ENCODE measurements at places on chromosomes 1 and 21.
A peak's percentile ranks its signal among the peaks of the same experiment; 100 is the strongest.

DNA sequence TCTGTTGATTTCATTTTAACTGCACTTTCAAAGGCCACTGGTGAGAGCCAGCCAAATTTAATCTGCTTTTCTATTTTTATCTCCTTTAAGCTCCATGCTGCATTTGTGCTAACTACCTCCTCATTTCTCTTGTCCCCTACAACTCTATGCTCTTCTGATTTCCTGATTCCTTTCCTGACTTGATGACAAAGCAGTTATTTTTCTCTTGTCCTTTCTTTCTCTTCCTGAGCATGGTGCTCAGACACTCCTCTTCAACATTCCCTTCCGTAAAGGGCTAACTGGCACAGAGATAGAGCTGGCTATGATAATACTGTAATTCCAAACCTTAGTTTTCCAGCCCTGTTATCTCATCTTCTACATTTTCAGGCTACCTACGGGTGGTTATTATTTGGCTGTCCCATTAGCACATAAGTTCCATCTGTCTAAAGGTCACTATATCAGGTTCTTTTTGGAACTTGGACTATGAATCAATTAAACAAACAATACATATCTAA lies 6.8 kb upstream of the BCAS2 start:
- DNase-seq, result no peak

DNA sequence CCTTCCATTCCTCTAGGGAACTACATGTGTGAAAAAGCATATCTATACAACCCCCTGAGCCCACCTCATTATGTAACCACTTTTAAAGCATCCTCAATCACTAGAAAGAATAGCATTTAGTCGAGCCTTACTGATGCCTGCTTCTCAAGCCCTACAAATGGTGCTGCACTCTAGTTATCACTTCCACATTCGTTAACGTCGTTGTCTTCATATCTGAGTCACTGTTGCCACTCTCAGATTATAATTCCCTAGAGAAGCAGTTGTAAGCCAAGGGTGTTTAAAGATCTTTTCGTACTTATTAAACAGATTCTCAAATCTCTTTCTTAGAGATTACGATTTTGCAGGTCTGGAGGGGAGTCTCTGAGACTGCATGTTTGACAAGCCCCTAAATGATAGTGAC lies 16.5 kb downstream of the ATP1B1 start:
- no peak for DNase-seq

DNA sequence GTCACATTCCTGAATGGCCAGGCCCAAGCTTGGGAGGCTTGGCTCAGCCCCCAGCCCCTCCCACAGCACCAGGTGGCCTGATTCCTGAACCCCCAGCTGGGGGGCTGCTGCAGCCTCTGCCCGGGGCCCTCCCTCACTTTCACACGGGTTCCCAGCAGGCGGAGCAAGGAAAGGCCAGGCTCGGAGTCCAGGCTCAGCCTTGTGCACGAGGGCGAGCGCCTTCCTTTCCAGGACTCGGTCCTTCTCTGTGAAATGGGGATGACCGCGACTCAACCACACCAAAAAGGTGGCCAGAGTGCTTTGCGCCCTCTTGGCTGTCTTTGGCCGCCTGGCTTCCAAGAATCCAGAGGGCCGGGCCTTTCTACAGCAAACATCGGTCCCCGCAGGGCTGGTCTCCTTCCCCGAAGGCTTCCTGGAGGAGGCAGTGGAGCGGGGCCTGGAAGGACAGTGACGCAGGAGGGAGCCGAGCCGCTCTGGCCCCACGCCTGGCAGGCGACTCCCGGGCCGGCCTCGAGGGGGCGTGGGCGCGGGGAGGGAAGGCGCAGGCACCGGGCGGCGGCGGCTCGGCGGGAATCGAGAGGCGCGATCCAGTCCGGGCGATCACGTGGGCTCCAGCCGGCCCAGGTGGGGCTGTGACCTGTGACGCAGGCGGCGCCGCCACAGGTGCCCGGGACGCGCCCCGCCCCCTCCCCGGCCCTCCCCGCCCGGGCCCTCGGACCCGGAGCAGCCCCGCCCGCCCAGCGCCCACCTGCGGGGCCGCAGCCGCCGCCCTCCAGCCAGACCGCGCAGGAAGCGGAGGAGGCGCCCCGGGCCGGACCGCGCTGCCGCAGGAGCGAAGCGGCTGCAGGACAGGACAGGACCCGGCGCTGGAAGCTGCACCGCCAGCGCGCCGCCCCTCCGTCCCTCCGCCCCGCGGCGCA lies at the start of gene ARHGEF16:
ARHGEF16 (plus strand) TSS at position 775 of the 920 bp plus-strand sequence. CDS start 8,420 bp downstream, outside the sequence.
- DNase-seq, result no peak

GRCh38 chr1:174114106-174114505 lies 45.2 kb upstream of the RABGAP1L start:
- DNase-seq, result no peak

DNA sequence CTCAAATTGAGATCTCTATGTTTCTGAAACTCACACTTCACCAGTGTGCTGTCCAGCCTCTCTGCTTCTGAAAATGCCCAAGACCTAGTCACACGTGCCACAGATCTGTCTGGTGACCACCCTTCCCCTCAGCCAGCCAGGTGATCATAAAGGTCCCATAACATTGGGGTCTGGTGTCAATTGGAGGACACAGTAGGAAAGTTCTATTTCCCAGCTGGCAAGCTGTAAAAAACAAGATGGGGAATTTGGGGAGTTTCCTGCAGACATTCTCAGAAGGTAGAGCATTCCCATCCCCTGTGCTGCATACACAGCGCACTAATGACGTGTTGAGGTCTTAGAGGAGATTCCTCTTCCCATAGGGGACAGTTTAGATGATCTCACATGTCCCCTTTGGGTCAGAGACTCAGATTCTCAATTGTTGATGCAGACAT lies 50.1 kb downstream of the RPS6KA1 start:
- DNase-seq, result no peak

DNA sequence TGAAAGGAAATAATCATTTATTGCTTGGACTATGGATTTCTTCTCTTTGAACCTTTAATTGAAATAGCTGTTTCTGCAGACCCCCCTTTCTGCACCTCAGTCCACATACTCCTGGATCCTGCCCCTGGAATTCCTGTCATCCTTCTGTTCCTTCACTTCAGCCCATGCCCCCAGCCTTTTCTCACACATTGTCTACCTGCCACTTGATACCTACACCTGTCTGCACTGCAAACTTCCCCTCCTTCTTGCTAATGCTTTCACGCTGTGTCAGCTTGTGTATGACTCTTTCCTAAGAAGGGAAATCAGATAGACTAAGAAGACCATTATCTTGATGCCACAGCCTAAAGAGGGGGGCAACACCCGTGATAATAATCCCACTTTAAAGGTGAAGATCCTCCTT lies 80.3 kb upstream of the EXO1 start:
- no peak for DNase-seq

DNA sequence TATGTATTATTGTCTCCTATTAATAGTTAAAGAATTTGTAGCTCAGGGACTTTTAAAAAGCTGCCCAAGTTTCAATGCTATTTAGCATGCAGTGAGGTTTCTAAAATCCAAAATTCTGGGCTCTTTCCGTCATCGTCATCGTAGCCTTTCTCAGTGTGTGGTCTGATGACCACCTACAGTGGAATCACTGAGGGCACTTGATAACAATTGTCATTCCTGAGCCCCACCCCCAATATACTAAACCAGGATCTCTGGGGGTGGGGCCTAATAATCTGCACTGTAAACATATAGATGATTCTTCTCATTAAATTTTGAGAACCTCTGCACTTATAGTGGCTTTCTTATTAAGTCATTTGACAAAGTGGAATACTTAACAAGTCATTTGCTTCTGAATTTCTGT lies 674.8 kb downstream of the PLPP3 start:
- no peak for DNase-seq

- DNase-seq, result no peak
Measured at GRCh38 chr1:42259739-42260064, 75.3 kb downstream of the FOXJ3 start.

DNA sequence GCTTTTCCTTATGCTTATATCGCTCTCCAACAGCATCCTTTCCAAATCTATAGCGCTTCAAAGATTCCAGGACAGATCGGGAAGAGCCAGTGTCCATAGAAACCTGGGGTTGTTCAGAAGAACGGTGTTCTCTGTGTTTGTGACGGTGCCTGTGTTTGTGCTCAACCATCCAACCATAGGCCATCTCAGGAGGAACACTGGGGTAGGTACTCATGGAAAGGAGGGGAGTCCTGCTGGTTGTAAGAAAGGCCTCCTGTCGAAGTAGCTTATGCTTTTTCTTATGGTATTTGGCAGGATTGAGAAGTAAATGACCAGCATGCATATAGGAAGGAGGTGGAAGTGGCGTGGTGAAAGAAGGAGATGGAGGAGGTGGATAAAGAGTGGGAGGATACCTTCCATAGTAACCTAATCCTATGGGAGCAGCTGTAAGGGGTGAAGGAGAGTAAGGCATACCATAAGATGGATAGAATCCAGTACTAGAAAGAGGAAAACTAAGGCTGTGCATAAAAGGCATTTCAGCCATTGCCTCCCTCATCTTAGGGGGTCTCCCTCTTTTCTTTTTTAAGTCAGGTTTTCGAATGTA lies 84.2 kb downstream of the ASH1L start:
- no peak for DNase-seq

DNA sequence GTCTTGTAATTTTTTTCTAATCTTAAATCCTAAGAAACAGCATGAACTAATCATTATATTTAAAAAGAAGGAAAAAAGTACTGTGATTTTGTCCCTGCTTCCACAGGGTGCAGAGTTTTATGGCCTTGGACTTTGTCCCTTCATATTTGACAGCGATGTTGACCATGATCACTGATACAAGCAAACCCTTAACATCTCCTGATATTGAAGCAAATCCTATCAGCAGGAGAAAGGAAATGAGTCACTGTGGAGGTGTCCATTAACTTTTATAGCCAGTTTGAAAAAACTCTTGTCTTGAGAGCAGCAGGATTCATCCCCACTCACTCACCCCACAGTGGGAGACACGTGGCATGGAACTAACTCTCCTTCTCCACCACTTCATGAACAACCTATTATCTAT lies 5.1 kb upstream of the REG4 start:
- no peak for DNase-seq

DNA sequence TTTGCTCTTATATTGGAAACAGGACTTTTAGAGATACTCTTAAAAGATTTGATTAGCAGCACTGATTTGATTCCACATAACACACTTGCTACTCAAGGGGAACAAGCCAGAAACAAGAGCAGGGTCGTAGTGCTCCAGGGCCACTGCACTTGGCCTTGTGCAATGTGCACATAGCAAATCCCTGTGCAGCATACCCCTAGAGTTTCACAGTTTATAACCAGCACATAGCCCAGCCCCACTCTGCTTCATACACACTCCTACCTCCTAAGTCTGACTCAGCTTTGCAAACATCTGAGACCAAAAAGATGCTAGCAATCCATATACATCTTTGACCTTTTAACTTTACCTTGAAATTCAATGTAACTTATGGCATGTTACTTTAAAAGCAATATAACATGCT lies 157.6 kb downstream of the VAV3 start:
- no peak for DNase-seq

DNA sequence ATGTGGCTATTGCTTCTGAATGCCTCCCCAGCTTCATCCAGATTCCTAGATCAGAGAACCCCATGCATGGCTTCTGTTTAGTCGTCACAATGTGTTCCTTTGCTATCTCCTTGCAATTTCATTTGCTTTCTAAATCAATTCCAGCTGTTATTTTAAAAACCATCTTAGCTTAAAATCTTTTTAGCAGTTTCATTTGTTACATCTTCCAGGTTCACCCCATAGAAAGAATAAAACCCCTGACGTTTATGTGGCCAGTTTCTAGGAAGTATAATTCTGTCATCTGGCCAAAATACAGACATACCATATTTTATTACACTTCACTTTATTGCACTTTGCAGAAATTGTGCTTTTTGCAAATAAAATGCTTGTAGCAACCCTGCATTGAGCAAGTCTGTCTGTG lies 278.4 kb downstream of the PTPRC start:
- DNase-seq, result no peak

DNA sequence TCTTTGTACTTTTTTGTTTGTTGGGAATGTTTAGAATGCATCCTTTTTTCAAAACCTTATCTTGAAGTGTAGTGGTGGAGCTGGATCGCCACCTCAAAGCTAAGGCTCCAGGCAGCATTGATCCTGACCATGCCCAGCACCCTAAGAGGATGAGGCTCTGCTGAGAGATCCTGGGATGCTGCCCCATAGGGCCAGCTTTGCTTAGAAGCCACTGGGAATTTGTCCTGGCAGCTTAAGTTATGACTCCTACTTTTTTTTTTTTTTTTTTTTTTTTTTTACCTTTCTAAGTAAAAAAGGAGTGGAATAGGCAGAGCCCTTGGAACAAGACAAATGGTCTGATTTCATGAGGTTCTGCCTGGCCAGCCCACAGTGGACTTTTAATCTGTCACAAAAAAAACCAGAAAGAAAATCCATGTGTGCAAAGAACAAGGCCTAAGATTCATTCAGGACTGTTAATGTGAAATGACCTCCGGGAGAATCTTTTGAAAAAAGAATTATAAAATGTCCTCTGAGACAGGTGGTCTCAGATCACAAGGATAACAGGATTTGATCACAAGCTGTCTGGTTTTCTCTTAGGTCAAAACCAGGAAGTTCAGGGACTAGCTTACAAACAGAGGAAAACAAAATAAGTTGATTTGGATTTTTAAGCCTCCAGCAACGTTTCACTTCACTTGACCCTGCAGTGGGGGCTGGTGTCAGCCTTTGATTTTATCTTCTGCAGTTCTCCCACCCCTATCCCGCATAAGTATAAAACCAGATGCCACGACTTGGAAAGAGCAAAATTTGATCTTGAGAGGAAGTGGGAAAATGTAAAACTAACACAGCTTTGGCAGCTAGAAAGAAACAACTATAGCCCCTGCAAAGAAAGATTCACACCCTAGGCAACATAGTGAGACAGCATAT lies 25.9 kb upstream of the RAP1A start:
- no peak for DNase-seq

- DNase-seq, result no peak
Measured at GRCh38 chr1:75855010-75855409, 58.3 kb downstream of the MSH4 start.

- DNase-seq, result peak; percentile 97
Measured at GRCh38 chr1:54016343-54017282, 1.4 kb downstream of the LDLRAD1 start.

DNA sequence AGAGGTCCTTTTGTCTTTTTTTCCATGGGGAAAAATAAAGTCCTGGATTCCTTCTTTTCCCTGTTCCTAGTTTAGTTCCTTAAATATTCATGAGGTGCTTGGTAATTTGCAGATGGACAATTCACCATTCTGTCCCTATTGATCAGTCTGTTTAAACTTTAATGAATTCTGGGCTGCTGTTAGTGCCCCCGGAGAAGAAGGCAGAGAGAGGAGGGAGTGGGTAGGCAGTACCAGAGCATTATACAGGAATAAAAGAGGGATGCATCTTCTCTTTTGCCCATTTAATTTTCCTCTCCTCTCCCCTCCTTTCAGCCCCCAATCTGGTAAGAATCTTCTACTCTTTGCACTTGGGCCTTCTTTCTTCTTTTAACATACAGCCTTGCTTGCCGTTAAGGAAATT lies 25.9 kb downstream of the FGGY start:
- no peak for DNase-seq

GRCh38 chr1:71390518-71390917 lies 309.7 kb upstream of the ZRANB2 start:
- no peak for DNase-seq

DNA sequence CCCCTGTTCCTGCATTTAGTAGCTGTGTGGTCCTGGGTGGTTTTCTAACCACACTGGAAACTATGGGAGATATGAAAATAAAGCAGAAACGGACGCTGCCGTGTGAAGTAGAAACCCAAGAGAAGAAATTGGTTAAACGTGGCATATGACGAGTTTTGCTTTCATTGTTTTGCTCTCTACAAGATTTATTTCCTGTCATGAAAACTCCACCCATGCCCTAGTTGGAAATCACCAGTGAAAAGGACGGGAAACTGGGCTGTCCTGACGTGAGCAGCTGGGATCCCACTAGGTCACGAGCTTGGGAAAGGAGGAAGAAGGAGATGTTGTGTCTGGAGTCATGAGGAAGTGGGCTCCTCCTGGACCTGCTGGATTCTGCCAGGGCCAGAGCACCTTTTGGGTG lies 120.8 kb upstream of the GADD45A start:
- no peak for DNase-seq

Measured in NCI-H2029 treated with DMSO at 0.1 percent for 48 hours (cell line).